Stimulated activated naive CD4-positive, alpha-beta T cell (primary cell): ENCODE measurements at places on chromosomes 13 and 19.

DNA sequence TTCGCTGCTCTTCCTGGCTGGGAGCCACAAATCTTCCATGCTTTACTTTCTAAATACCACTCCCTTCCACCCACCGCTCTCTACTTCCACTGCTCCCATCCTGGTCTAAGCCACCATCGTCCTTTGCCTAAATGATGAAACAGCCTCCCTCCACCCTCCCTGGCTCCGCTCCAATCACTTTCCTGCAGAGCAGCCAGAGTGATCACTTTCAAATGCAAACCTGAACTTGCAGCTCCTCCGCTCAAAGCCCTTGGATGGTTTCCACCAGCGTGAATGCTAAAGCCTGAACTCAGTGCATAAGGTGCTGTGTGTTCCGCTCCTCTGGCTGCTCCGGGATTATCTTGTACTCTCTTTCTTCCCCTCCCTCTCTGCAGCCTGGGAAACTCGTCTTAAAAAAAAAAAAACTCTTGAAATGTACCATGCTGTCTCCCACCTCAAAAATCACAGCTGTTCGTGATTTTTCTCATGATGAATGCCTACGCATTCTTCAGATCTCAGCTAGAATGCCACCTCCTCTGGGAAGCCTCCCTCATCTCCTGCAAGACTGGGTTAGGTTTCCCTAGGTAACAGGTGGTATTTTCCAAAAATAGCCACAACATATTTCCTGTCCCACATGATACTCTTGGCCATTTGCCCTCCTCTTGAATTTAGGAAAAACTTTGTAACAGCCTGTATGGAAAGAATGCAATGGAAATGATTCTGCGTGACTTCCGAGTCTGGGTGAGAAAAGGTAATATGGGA, 3.7 kb upstream of the SIN3B start:
- no peak for DNase-seq

- no peak for DNase-seq
Measured at GRCh38 chr19:37953171-37953917, 46.3 kb downstream of the SIPA1L3 start.

- DNase-seq, result no peak
Measured at GRCh38 chr19:43723588-43723987, 7.7 kb downstream of the IRGC start.

DNA sequence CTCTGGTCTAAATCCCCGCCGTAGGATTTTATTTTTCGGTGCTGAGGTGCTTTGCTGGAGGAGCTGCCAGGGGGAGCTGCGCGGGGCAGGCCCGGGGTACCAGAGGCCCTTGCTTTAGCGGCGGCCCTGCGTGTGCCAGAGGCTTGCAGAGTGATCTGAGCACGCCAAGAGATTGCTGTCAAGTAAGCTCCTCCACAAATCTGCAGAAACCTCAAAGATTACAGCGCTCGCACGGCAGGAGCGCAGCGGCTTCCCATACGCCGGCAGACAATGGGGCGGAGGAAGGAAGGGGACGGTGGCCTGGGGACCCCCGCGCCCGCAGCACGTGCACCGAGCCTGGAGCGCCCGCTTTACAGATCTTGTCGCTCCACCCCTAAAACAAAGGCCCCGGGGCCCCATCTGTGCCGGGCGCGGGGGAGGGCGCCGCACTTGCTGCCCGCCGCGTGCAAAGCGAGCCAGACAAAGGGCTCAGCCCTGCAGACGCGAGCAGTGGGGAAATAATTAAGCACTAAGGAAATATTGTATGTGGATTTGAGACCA, 9.1 kb upstream of the C19orf12 start:
- peak; percentile 10 for DNase-seq

DNA sequence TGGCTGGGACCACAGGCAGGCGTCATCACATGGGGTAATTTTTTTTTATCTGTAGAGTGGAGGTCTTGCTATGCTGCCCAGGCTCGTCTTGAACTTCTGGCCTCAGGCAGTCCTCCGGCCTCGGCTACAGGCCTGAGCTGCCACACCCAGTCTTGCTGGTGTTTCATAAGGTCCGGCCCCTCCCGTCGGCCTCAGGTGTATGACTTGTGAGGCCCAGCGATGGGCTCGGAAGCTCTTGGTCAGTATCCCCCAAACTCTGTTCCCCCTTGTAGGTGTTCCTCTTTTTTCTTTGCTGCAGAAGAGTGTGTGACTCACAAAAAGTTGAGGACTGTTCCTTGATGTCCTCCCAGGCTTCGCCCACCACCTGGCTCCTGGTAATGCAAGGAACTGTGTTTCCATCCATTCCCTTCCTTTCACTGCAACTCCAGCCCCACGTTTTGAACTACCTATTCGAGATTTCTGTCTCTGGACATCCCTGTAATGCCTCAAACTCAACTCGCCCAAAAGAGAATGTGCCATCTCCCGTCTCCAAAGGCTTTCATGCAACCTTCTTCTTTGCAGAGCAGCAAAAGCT, 5.0 kb downstream of the USF2 start:
- DNase-seq, result no peak

DNA sequence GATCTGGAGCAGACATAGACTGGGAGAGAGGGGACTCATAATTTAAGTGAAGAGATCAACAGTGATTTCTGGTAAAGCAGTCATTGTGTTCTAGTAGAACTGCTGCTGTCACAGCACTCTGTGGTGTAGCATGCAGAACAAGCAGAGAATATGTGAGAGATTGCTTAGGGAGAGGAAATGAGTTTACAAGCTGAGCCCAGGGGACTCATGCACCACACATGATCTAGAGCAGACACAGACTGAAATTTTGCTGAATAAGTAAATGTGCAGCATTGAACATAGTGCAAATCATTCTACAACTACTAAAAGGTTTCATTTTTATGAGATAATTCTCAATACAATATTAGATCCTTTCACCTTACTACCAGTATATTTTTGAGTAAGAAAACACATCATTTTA, 125.7 kb downstream of the MYO16 start:
- no peak for DNase-seq

GRCh38 chr13:113488283-113488682, 2.2 kb downstream of the DCUN1D2 start:
- DNase-seq, result no peak

DNA sequence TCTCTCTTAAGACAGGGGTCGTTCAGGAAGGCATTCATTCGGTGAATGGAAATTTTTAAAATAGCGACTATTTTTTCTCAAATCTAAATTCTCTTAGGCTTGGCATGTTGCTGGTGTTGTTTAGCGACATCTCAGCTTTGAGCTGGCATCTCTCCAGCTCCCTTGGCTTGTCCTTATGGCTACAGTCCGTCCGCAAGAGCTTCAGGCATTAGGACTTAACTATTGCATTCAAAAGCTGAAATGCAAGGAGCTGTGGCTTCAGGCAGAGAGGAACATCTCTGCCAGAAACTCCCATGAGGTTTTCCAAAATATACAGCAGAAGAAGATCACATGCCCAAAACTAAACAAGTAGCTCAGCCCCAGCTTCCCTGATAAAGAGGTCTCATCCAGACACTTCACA, 578.5 kb downstream of the EFNB2 start:
- no peak for DNase-seq

- DNase-seq, result no peak
Measured at GRCh38 chr13:48194379-48194754, 38.6 kb upstream of the ITM2B start.

GRCh38 chr19:48591021-48591420, 15.5 kb upstream of the SPACA4 start:
- no peak for DNase-seq

GRCh38 chr13:40483601-40484000, 182.8 kb downstream of the FOXO1 start:
- no peak for DNase-seq

DNA sequence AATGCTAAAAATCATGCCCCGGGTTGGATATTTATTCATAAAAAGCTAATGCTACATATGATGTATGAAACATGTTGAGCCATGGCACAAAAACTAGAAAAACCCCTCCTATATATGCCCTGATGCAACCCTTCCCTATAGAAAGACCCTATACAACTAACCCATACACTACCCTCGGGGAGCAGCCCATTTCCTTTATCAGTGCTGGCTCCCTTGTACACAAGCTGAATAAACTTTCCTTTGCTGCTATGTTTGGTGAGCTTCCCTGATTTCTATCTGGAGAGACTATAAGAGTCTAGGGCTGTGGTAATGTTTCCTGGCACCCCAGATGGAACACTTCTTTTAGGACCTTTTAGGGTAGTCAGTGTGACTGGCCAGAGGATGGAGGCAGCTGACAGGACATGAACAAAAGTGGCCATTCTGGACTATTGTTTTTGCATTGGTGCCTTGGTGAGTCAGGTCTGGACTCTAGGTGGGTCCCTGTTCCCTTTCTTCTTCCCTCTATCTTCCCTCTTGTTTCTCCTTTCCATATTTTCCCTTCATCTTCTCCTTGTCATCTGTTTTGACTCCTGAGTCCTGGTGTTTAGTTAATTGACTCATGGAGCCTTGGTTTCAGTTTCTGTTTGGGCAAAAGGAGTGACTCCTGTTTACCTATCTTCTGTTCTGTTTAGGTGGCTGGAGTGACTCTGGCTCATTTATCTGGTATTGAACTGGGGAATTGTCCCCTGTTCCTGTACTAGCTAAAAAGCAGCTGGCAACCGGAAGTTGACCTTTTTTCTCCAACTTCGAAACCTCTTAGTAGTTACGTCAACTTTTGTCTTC, 1321.8 kb upstream of the PCDH9 start:
- DNase-seq, result no peak

DNA sequence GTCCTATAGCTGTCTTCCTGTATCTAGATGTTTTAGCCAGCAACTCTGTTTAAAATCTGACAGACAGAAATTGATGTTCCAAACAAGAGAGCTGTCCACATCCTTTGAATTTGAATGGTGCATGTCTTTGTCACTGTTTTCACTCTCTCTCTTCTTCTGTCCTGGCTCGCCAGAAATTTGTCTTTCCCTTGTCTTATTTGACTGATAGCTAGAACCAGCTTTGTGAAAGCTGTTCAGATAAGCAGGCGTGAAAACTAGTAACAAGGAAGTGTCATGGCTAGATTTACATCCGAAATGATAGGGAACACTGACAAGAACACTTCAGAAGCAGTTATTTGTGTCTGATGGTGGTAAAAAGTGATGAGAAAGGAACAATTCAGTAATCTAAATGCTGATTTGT, 354.9 kb upstream of the SLITRK1 start:
- DNase-seq, result no peak

DNA sequence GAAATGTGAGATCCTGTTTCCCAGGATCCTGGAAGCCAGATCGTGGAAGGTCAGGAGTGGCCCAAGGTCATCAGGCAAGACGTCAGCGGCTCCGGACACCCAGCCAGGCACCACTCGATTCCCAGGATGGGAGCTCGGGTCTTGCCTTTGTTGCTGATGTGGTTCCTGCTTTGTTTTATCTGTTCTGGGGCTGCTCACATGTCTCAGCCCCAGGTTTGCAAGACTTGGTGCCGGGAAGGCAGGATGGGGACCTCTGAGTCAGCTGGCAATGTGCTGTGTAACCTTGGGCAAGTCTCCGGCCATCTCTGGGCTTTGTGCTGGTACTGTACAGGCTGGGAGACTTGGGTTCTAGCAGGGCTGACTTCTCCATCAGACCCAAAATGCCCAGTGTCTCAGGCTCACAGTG, 1.4 kb upstream of the FCHO1 start:
- no peak for DNase-seq

DNA sequence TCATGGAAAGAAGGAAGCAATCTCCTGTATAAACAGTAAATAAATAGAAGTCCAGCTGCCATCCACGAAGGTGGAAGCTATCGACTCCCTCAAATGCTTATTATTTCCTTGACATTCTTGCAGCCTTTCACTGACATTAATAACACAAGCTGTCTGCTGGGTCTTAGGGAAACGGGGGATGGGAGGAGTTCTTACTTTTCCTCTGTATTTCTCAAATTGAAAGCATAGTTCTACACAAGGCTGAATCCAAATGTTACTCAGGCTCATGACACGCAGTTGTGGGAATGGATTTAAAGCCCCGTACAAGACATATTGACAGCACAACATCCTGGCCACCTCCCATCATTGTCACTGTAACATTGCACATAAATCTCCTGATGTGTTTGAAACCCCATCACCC, 4.0 kb downstream of the SERPINE3 start:
- DNase-seq, result no peak

- DNase-seq, result no peak
Measured at GRCh38 chr19:7230826-7231225, 63.4 kb downstream of the INSR start.

GRCh38 chr13:114194853-114195252, 15.8 kb downstream of the CFAP97D2 start:
- no peak for DNase-seq

DNA sequence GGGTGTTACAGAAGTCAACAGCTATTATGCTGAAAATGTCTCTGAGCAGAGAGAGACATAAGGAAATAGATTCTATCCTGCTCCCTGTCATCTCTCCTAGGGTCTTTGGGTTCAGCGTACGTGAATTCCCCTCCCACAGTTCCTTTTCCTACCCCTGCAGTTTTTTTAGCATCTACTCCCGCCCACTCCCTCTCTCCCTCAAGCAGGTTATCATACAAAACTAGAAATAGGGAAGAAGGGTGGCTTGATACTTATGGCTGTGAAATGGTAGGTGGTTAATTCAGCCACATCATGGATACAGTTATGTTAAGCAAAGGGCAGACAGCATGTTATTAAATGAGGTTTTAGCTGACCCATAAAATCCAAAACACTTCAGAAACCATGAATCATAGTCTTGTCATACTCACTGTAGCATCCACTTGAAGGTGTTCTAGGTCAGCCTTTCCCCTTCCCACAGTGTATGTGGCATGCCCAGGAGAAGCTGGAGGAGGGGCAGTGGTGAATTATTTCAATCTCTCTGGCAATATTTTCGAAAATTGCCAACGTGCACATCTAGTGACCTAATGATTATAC, 236.8 kb upstream of the SERP2 start:
- no peak for DNase-seq

- no peak for DNase-seq
Measured at GRCh38 chr13:28579322-28579721, 79.6 kb upstream of the POMP start.

GRCh38 chr19:42281146-42281826, 12.2 kb downstream of the CIC start:
- no peak for DNase-seq

DNA sequence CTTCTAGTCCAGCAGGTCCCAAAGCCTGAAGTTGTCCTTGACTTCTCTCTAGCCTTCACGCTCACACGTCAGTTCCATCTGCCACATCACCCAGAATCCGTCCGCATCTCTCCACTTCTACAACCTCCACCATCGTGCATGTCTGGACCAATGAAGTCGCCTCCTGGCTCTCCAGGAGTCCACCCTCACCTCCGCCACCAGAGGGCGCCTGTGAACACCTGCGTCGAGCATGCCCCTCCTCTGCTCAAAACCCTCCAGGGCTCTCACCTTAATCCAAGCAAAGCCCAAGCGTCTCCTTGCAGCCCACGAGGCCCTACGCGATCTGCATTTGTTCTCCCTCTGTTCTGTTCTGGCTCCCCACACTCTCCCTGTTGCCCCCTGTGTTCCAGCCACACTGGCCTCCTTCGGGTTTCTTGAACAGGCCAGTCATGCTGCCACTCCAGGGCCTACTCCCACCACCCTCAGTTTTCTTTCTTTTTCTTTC, 3.7 kb downstream of the USHBP1 start:
- DNase-seq, result peak; percentile 91

- DNase-seq, result no peak
Measured at GRCh38 chr19:44975444-44975843, 20.3 kb downstream of the CLPTM1 start.
